Hepatocyte (in vitro differentiated cells): ENCODE measurements at places on chromosomes 12 and 14.
A peak's percentile ranks its signal among the peaks of the same experiment; 100 is the strongest.

GRCh38 chr12:30622509-30622908, 73.2 kb downstream of the IPO8 start:
- no peak for DNase-seq

GRCh38 chr14:51014625-51015024, 70.3 kb upstream of the PYGL start:
- DNase-seq, result no peak

- no peak for DNase-seq
Measured at GRCh38 chr12:25311506-25311905, 60.8 kb upstream of the KRAS start.

DNA sequence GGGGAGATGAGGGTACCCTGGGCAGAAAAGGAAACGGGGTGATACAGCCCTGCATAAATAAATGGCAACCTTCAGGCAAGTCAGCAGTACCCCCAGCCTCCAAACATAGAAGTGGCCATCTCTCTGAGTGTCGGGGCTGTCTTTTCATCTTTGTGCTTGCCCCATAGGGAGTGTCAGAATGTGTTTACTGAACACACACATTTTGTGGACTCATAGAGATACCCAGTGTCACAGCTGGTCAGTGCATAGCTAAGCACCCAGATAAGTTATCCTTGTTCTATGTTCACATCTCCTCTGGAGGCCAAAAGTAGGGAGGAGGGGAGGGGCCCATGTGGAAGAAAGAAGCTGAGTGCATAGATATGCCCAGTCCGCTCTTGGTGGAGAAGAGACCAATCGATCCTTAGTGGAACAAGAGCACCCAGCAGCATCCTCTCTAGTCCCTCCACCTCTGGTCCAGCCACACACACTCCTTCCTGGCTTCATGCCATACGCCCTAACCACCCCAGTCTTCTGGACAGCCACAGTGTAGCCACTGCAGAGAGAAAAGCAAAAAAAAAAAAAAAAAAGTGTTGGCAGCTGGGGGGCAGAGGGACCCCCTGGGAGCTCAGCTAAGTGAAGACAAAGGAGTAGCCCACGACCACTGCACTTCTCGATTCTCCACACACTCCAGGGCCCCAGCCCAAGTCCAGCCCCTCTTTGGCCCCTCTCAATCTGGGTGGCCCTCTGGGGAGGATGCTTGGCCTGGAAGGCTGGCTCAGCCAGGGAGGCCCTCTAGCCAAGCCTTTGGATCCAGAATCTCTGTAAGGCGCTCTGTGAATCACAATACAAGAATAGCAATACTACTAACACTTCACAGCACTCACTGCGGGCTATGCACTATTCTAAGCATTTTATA, 2.6 kb downstream of the ITGA7 start:
- DNase-seq, result no peak

DNA sequence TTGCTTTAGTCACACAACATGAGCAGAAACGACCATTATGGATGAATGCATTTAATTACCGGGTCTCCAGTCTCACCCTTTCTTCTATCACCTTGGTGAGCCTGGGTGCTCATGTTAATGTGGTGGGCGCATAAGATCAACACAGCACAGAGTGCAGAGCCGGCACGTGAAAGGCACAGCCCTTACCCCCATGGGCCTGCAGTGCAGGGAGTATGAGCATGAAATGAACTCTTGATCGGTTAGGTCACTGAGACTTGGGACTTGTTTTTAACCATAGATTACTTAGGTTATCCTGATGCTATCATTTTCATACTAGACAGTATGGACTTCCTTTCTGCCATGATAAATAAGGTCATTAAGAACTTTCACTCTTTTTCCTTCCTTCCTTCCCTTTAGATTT, 156.8 kb downstream of the CRADD start:
- no peak for DNase-seq

- no peak for DNase-seq
Measured at GRCh38 chr12:92665496-92665895, 37.3 kb upstream of the PLEKHG7 start.

- DNase-seq, result no peak
Measured at GRCh38 chr12:14216405-14217294, 148.8 kb upstream of the ATF7IP start.

- DNase-seq, result no peak
Measured at GRCh38 chr14:68846466-68846865, 53.6 kb upstream of the ZFP36L1 start.

- no peak for DNase-seq
Measured at GRCh38 chr12:110785240-110785639, 42.5 kb upstream of the PPP1CC start.

DNA sequence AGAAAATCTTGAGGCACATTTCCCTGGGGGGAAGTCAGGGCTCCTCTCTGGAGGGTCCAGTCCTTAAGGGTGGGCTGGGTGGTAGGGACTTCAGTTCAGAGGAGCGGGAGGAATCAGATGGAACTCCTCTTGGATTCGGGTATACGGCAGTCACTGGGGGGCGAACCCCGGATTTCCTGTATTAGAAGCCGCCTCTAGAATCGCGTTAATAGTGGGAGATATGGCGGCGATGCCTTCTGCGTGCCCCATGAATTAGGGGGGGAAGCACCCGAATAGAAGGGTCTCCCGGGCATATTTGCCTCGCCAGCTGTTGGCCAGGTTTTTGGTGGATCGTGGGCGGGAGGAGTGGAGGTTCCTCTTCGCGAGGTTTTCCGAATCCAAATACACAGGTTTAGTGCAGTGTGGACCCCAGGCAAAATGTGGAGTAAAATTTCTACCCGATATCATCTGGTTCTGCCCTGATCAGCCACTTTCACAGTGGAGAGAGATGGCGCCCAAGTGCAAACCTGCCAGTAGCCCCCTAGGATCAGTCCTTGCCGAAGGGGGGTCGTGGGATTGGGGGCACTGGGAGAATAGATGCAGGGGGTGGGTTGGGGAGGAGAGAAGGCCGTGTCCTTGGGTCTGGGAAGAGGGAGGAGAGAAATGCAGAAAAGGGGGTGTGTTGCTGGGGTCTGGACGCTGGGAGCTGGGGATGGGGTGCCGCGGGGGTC, 628 bp downstream of the MEG3 start:
- DNase-seq, result no peak

- no peak for DNase-seq
Measured at GRCh38 chr14:103625356-103626095, 3.5 kb upstream of the KLC1 start.

DNA sequence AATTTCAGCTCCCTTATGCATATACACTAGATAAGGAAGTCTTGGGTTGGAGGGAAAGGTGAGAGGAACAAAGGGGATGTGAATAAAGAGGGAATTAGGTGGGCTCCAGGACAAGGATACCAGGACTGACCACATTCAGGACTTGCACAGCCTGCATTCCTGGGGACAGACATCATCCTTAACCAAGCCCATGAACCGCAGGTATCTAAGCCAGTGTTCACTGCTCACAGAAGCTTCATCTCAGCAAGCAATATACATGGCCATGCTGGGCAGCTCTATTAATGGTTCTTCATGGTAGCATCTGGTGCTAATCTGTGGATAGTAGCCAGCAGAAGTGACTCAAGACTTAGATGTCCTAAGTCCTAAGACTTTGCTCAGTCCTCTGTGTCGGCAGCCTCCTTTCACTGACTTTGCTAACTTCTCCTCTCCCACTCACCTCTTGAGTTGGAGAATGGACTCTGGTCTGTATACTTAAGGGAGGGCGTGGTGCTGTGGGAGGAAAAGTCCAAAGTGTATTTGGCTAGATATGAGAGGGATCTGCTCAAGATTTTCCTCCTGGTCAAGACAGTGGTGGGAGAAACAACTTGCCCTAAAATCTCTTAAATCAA, 136.1 kb downstream of the ASCL1 start:
- DNase-seq, result peak; percentile 72

GRCh38 chr12:87656311-87656710, 372.9 kb downstream of the C12orf50 start:
- DNase-seq, result no peak

- DNase-seq, result peak; percentile 86
Measured at GRCh38 chr14:68607081-68607866, 185.6 kb downstream of the ZFP36L1 start.

DNA sequence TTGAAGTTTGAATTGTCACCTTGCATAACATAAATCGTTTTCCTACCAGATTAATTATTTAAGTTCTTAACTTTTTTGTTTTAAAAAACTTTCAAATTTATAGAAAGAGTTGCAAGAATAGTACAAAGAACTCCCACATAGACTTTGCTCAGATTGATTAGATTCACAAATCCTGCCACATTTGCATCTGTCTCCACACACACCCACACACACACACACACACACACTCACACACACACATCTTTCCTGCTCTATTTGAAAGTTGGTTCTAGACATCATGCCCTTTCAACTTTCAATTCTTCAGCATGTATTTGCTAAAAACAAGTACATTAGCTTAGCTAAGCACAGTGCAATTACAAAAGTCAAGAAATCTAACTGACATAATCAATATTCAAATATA, 184.0 kb downstream of the ITPR2 start:
- DNase-seq, result no peak

DNA sequence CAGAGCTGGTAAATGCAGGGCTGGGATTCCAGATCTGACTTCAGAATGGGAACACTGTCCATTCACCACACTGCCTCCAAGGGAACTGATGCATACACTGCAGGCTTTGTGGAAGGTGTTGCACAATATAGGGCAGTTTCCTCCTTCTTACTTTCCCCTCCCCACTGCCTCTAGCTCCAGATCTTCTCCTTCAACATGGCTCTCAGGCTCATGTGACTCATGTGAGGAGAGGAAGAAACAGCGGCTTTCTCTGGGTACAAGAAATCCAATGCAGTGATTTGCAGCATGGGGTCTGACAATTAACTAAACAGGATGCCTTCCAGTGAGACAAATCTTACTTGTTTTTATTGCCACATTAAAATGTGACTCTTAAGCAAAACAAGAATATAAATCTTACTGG, 447.6 kb upstream of the CCDC196 start:
- DNase-seq, result peak; percentile 76

DNA sequence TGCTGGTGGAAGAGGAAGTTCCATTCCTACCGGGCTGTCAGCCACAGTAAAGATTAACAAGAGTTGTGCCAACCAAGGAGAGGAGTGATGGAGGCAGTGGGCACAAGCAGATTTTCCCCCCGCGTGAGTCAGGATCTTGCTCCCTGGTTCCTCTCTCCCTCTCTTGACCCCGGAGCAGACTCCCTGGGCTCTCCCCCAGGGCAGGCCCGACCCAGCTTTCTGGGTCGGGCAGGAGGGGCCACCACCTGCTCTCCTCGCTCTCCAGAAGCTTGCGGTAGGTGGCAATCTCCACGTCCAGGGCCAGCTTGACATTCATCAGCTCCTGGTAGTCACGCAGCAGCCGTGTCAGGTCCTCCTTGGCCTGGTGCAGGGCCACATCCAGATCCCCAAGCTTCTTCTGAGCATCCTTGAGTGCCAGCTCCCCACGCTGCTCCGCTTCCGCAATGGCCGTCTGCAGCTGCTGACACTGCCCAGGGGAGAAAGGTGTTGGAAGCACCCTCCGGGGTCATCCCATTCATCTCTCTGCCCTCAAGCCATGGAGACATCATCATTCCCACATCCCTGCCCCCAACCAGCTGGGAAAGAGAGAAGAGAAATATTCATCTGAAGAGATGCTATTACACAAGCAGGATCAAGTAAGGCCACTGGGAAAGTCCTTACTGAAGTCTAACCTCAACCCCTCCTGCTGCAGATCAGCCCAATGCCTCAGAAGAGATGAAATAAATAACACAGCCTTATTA, 9.0 kb upstream of the KRT4 start:
- no peak for DNase-seq

- no peak for DNase-seq
Measured at GRCh38 chr12:24678436-24678835, 270.5 kb downstream of the BCAT1 start.

DNA sequence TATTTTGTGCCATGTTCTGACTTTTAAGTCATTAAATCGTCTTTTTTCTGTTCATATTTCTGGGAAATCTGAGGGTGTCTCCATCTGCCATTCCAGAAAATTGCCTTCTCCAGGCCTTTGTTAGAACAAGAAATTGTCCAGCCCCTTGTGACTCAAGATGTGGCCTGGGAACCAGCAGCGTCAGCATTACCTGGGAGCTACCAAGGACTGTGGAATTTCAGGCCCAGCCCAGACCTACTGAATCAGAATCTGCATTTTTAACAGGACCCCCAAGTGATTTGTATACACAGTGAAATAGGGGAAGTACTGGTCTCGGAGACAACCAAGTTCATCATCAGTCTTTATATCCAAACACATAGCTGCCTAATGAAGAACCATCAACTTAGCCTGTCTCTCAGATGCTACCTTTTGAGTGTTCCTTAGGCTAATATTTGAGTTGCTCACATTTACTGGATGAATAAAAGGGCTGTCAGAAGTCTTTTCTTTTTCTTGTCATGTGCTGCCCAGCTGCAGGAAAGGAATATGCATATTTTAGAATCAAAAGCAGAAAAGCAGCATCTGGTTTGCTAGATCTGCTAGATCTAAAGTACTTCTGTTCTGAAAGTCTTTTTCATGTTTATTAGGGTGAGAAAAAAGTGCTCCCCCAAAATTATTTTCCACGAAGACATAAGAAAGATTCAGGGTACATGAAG, 21.2 kb downstream of the GPHB5 start:
- DNase-seq, result no peak

DNA sequence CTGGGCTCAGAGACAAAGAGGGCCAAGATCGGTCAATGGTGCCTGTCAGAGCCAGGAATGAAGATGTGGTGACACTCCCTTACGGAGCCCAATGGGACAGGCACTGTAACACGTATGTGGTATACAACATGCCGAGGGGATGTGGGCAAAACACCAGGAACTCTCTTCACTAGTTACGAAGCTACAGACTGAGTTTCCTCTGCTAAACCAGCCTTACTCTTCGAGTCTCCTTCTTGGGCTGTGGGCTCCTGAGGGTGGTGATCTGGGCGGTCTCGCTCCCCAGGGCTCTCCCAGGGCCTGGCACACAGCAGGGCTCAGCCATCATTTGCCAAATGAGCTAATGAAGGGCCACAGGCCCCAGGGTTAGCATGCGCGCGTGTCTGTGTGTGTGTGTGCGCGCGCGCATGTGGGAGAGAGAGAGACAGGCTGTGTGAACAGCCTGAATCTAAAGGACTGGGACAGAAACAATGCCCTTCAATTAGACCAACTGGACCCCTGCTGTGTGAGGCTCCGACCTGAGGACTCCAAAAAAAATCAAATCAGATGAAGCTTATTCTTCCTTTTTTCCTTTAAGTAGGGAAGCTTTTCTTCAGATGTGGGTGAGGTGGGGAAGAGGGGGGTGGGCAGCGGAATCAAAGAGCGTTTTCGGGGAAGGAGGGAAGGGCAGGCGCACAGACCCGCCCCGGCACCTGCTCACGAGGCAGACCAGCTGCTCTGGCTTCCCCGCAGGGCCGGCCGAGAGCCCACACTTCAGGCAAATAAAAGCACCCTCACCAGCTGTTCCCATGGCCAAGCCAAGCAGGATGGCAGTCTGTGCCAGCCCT, 42.5 kb downstream of the CCDC88C start:
- DNase-seq, result no peak

- DNase-seq, result no peak
Measured at GRCh38 chr14:69387311-69387710, 10.8 kb downstream of the ERH start.

GRCh38 chr12:52005903-52006703, 643 bp upstream of the TAMALIN start:
- DNase-seq, result no peak

DNA sequence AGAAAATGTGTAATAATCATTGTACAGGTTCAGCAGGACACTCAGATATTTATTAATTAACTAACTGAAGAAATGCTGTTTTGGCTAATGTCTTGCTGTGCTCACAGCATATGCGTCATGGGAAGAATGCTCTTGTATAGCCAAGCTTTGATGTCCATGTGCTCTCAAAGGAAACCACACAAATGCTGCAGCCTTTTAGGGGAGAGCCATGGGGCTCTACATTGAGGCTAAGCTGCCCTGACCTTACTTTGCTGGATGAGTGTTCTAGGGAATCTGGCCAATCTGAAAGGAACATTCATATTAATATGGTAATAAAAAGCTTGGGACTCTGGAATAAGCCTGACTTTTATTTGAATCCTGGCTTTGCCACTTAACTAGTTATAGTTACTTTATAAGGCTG, 9.5 kb upstream of the CRADD start:
- no peak for DNase-seq
